ENCODE measurements at places on chromosomes 6 and 20.
A peak's percentile ranks its signal among the peaks of the same experiment; 100 is the strongest.

- DNase-seq = no peak
These were observed 6.5 kb downstream of the DDO start for GRCh38 chr6:110408901-110409300.

DNA sequence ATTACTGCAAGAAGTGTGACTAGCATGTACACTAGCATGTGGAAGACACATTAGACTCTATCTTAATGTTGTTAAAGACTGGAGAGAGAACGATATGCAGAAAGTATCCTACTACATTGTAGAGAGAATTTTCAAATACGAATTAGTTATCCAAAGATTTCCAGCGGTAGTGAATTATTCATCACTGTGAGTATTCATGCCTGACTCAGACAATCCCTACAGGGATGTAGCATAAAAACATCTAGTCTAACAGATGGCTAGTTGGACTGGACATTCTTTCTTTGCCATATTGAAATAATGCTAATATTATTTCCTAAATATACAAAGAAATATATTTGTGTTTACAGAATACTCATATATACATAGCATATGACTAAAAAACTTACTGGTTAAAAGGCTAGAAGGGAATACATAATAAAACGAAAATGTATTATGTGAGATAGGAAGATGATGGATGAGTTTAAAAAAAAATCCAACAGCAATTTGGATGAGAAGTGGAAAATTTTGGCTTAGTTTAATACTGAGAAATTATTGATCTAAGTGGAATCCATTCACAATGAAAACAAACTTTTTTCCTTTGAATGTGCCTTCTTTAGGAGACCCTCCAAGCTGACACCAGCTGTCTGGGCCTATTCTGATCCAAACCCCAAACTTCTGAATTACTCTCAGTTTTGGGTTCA, 580.7 kb downstream of the RFPL4B start:
- no peak for DNase-seq

GRCh38 chr20:53174454-53174853, 202.3 kb downstream of the TSHZ2 start:
- DNase-seq = no peak

GRCh38 chr6:13810688-13811446, 3.5 kb downstream of the MCUR1 start:
- DNase-seq = no peak

- DNase-seq = no peak
These were observed 80.9 kb downstream of the WASF1 start for GRCh38 chr6:110098511-110099116.

DNA sequence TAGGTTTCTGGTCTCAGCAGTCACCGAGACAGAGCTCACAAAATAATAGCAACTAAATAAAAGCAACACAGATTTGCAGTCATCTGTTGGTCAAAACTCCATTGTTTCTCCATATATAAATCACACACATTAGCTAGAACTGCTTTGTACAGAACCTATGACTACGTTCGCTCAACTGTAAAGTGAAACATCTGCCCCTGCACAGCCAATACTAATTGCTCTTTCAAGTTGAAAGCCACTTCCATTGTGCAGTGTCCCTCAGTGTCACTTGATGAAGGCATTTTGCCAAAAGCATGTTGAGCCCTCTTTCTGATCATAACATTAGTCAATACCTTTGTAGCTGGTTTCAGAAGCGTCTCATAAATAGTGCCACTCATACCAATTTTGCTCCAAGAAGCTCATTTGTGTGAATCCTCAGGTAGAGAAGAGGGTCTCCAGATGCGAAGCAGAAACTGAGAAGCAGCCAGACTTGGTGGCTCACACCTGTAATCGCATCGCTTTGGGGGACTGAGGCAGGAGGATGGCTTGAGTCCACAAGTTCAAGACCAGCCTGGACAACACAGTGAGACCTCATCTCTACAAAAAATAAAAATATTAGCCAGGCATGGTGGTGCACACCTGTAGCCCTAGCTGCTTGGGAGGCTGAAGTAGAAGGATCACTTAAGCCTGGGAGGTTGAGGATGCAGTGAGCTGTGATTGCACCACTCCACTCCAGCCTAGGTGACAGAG, 68.9 kb downstream of the PERP start:
- DNase-seq = no peak

- no peak for DNase-seq
These were observed 168.2 kb upstream of the CST7 start for GRCh38 chr20:24780674-24781417.

- peak; percentile 75 for DNase-seq
These were observed 192.0 kb downstream of the PREX1 start for GRCh38 chr20:48635791-48636267.

DNA sequence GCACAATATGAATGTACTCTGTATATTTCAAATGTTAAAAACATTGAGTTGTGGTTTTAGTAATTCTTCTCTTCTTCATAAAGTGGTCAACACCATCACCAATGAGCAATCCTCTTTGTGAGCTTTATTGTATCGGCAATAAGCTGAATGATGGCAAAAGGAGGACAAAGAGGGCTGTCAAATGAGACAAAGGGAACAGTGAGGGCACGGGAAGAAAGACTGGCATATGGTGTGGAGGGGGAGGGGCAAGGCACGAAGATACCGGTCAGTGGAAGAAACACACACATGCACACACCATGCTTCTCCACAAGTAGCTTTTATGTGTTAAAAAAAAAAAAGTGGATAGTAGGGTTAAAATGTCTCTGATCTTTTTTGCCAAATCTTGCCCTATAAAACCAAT, 506.8 kb upstream of the CITED2 start:
- DNase-seq = no peak

- no peak for DNase-seq
These were observed 83.2 kb upstream of the FOXC1 start for GRCh38 chr6:1526398-1527072.

- DNase-seq = no peak
These were observed 106.7 kb upstream of the RREB1 start for GRCh38 chr6:7000825-7001777.

- DNase-seq = no peak
These were observed 79.5 kb downstream of the ERMARD start for GRCh38 chr6:169830876-169831275.

DNA sequence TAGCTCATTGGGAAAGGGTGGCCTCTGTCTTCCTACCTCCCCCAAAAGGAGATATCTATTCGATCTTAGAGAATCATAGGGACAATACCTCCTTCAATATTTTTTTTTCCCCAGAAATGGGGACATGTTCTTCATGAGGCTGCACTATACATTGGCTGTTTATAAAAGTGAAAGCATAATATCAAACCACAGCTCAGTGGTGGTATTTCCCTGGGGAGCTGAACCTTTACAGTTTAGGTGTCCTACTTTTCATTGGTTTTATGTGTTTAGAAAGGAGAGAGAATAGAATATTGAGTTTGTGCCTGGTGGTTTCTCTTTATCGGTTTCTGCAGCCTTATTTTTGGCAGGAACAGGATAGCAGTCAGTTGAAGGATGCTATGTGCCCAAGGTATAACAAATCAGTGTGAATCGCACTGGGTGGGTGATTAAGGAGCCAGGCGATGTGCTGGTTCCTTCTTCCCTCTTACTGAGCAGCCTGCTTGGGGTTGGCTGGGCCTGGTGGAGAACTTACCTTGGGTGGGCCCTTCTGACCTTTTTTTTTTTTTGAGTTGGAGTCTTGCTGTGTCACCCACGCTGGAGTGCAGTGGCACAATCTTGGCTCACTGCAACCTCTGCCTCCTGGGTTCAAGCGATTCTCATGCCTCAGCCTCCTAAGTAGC, 25.2 kb downstream of the UST start:
- no peak for DNase-seq

DNA sequence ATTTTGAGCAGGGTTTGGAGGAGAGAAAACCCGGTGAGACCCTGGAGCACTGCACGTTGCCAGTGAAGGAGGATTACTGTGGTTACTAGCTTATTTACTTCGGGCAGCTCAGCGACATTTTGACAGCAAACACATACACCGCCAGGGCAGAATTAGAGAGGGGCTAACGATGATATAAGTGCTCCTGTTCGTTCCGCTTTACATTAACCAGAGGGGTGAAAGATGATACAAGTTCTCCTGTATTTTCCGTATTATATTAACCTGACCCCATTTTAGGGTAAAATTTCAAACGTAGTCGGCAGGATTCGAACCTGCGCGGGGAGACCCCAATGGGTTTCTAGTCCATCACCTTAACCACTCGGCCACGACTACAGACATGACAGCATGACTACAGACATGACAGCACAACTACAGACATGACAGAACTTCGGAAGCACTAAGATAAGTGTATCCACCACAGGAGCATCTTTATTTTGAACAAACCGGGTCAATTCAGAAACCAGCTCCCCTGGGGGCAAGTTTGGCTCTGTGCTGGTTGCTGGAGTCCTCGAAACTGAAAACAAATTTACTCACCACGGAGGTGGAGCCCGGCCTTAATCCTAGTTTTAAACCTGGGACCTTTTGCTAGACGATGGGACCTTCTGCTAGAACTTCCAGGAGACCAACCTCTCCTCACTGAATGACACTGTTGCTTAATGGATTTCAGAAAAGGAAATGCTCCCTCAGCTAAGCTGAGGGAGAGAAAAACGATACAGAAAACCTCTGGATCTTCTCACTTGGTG, 80.4 kb upstream of the ZNF184 start:
- peak; percentile 88 for DNase-seq

DNA sequence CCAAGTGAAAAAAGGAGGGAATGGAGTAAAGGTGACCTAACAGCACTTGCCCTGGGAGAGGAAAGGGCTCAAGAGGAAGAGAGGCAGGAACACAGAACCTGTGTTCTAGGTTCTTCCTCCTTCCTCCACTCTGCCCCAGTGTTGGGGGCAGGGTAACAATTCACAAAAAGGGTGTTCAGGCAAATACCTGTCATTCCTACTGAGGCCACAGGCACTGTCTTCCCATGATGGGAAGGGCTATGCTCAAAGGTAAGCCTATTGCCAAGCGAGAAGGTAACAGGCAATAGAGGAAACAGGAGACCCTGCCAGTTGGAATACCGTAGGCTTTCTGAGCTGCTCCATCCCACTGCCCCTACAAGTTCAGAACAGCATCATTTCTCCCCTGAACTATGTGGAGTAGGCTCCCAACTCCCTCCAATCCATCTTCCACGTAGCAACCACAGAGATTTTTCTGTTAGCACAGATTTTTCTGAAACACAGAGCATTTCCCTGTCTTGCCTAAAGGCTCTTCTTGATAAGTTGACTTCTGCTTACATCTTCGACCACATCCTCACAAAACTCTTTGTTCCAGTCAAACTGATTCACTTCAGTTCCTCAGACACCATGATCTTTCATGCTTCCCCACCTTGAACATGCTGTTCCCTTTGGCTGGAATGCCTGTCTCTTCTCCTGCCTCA, 2.7 kb downstream of the AGPAT1 start:
- no peak for DNase-seq

- DNase-seq = no peak
These were observed 8.7 kb downstream of the CST3 start for GRCh38 chr20:23629017-23629541.

DNA sequence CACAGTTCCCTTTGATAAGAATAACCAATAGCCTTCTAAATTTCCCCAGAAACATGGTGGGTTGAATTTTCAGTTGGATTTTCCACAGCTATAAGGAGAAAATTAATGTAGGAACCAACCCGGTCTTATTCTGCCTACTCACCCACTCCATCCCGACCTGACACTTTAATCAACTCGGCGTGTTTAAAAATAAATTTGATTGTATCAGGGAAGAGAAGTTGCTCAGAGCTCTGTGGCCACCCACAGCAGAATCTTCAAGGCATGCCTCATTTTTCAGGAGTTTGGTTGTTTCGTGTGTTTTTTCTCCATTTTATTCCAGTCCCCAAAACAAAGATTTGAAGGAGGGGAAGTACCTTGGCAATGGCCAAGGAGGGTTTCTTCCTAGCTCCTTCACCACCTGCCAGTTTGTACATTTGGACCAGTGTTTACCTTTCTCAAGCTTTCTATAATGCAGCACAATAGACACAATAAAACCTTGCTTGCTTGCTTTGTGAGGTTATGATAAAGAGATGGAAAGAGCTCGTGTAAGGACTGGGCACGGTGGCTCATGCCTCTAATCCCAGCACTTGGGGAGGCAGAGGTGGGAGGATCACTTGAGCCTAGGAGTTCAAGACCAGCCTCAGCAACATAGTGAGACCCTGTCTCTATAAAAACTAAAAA, 297.2 kb upstream of the JARID2 start:
- DNase-seq = no peak

DNA sequence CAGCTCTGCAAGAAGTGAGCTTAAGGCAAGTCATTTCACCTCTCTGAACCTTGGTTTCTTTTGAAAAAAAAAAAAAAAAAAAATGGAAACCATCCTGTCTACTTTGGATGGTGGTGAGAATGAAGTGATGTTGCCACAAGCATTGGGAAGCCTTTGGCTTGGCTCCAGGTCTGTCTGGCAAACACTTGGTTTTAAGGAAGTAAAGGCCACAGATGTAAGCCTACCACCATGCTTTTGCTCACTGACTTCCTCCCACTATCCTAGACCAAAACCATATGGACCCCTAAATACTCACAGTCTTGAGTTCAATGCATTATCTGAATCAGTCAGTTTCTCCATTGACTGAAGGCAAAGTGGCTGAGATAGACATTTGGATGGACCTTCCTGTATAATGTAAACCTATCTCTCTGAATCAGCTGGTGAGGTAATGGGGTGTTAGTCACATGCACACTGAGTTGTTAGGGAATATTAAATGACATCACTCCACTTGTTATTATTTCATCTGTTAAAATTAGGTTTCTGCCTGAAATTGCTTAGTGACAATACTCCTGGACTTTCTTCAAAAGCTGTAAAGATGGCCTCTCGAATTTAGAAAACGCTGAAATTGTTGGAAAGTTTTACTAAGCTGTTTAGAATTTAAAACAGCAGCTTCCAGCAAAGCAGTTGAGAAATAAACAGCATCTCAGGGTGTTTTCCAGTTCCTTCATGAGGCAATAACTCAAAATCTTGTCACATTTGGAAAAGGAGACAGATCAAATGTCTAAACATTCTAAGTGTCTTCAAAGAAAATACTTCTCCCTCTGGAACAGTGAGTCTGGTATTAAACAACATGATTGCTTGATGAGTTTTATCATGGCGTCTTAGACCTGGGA, 833.5 kb downstream of the DHX35 start:
- no peak for DNase-seq

DNA sequence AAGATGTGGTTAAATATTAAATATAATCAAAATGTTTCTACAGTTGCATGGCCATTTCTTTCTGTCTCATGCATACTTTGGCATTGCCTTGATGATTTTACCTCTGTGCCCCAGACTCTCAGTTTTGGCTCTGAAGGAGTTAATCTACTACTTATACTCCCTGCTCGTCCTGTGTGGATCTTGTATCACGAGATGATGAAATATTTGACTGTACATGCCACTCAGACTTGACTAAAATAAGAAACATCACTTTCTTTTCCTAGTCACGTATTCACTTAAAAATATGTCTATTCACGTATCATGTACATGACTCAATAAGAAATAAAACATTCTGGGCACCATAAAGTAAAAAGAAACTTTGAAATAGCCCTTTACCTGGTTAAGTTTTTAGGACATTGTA, 397.7 kb downstream of the RFPL4B start:
- DNase-seq = no peak

DNA sequence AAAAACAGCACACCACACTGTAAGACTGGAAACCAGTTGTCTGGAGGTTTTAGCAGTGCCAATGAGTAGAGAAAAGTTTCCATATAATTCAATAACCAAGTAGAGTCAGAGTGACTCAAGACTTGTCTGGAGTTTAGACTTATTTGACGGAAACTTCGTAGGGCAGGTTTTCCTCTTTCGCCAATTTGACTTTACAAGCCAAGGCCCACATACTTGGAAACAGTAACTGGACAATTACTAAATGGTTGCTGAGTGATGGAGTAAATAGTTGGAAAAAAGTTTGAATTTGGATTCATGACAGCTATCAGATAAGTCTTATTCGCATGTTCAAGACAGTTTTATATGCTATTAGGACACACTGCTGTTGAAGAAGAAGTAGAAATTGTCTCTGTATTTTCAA, 48.1 kb upstream of the CTAGE9 start:
- DNase-seq = no peak

GRCh38 chr6:51568771-51569170, 518.6 kb downstream of the PKHD1 start:
- no peak for DNase-seq

Data from activated CD4-positive, alpha-beta T cell treated with anti-CD3 and anti-CD28 coated beads, Interleukin-2, Interleukin-4, amounts not matched to agents 100 ng/mL and 50 ng/mL, durations not matched to agents 16 hours and 8 hours (primary cell).